ENCODE measurements at places on chromosomes 4 and X.

GRCh38 chr4:77852892-77853495 lies 9.6 kb upstream of the MRPL1 start:
- no peak for DNase-seq

DNA sequence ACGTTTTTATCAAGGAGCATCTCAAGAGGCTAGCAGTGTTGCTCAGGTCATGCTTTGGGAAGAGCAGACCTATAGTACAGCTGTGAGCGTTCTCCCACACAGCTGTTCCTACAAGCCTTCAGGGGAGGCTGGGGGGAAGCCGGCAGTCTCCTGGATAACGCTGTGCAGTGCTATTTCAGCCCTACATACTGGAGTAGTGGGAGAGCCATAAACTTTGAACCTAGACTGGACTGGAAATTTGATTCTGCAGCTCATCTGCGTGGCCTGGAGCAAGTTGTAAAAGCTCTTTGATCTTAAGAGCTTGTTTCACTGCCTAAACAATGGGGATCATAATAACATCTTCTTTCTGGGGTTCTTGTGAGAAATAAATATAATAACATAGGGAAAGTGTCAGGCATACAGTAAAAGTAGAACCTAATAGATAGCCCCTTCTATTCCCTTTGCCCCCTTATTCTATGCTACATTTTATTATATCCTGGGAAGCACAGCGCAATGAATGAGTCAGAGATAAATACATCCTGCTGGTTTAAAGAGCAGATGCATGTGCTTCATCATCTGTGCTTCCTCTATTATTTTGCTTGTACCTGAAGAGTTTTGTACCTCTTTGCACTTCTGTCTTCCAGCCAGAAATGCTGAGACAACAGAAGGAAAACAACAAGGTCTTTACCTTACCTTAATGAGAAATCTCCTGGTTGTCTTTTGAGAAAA lies 14.7 kb upstream of the AMBN start:
- DNase-seq = no peak

DNA sequence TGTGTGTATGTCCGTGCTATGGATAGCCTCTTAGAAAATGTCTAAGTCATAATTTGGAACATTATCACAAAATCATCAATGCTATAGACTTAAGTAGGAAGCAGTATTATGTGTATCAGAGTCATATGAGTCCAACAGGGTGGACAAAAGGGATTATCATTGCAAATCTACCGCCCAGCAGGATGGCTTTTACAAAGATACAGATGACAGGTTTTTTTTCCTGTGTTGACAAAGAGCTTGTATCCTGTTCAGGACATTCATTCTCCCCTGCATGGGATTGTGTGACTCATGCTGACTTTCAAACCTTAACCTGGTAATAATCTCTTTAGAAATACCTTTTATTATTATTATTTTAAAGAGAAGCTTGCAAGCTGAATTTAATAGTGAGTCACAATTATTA lies 310.3 kb upstream of the GNPDA2 start:
- DNase-seq = no peak

DNA sequence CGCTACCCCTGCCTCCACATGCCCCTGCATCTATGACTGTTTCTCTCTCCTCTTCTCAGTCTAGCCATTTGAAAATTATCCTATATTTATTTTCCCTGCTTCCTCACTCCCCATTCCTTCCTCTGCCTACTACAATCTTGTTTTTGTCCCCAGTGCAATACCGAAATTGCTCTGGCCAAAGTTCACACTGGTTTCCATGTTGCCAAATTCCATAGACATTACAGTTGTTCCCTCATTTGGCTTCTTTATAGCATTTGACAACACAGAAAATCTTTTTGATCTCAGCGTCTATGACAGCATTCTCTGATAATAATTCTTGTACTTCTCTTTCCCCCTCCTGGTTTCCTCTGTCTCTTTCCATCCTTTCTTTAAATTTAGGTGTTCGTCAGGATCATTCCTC lies 99.4 kb downstream of the GPR82 start:
- DNase-seq = peak; percentile 15

GRCh38 chr4:185435466-185435865 lies 9.7 kb upstream of the UFSP2 start:
- no peak for DNase-seq

All from cardiac fibroblast (primary cell).